ENCODE measurements at places on chromosomes 7 and 10.
A peak's percentile ranks its signal among the peaks of the same experiment; 100 is the strongest.

DNA sequence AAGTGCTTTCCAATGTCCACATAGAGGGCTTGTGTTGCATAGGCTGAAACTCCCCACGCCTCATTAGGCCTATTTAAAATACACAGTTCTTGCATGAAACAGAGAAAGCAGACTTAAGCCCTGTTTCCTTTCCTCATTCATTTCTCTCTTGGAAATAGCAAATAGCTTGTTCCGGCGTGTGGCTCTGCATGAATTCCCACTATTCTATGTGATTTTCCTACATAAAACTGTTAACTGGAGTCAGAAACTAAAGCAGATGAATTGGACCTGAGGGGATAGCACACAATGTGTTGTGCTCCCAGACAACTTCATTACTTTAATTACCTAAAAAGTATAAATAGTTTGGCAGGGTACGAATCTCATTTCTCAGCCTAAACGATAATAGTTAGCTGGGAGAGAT lies 981.5 kb downstream of the SORCS1 start:
- no peak for DNase-seq

- DNase-seq: no peak
Measured at GRCh38 chr10:89649051-89649450, 4.0 kb upstream of the PANK1 start.

GRCh38 chr10:12919574-12919973 lies 81.9 kb downstream of the CCDC3 start:
- DNase-seq: no peak

DNA sequence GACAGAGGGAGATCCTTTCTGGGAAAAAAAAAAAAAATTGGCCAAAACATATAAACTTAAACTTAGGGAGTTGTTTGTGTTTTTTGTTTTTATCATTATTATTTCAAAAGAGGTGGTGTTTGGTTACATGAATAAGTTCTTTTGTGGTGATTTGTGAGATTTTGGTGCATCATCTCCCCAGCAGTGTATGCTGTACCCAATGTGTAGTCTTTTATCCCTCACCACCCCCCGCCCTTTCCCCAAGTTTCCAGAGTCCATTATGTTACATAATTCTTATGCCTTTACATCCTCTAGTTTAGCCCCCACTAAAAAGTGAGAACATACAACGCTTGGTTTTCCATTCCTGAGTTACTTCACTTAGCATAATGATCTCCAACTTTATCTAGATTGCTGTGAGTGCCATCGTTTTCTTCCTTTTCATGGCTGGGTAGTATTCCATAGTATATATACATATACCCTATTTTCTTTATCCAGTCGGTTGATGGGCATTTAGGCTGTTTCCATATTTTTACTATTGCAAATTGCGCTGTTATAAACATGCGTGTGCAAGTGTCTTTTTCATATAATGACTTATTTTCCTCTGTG lies 148.1 kb upstream of the ZNF92 start:
- DNase-seq: no peak

- DNase-seq: no peak
Measured at GRCh38 chr10:63383141-63383540, 82.6 kb downstream of the JMJD1C start.

DNA sequence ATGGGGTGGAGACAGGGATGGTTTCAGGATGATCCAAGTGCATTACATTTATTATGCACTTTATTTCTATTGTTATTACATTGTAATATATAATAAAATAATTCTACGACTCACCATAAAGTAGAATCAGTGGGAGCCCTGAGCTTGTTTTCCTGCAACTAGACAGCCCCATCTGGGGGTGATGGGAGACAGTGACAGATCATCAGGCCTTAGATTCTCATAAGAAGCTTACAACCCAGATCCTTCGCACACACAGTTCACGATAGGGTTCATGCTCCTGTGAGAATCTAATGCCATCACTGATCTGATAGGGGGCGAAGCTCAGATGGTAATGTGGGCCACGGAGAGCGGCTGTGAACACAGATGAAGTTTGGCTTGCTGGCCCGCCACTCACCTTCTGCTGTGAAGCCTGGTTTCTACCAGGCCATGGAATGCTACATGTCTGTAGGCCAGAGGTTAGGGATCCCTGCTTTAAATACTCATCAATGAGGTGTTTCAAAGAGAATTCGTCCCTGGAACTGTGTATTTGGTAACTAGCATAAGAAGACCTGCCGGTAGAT lies 21.2 kb upstream of the PRKCQ start:
- no peak for DNase-seq

DNA sequence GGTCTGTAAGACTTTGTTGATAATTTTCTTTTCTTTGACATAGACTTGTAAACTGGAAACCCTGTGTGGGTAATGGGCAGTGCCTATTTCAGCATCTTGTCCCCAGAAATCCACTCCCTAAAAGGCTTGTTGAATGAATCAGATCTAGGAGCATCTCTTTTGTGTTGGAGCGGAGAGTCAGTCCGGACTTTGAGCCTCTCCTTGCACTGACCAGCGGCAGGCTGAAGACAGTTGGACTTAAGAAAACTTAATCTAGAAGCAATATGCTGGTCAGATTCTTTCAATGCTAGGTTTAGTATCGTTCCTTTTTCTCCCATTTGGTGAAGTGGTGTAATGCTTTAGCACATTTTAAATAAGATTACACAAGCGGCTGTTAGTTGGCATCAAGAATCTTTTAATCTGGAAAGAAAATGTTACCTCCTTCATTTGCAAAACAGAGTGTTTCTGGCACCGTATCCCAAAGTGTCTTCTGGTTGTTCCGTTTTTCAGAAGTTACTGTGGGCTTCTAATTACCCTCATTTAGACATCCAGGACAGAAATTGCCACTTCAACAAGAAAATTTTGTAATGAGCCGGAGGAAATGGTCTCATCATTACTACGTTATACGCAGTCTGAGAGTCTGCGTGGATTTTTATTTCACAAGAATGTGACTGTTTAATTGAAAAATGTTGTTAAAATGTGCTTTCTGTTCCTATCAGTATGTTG lies 74.7 kb downstream of the CUX1 start:
- no peak for DNase-seq

DNA sequence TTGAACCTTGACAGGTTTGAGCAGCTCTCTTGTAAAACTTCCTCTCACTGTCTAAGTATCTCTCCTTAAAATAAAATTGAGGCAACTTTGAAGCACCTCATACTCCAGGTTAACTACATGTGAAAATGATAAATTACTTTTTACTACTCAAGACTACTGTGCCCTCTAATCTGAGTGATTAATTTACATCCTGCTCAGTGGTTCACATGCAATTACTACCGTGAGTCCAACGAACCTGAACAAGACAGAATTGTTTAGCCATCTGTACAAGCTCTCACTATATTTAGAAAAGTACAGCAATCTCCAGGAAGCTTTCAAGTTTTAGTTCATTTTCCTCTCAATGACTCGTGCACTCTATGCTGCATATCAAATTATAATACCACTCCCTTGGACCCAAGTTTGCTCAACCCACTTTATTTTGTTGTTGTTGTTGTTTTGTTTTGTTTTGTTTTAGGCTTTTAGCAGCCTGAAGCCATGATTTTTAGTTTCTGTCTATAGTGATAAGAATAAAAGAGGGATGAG lies 21.2 kb downstream of the PDE1C start:
- DNase-seq: no peak

DNA sequence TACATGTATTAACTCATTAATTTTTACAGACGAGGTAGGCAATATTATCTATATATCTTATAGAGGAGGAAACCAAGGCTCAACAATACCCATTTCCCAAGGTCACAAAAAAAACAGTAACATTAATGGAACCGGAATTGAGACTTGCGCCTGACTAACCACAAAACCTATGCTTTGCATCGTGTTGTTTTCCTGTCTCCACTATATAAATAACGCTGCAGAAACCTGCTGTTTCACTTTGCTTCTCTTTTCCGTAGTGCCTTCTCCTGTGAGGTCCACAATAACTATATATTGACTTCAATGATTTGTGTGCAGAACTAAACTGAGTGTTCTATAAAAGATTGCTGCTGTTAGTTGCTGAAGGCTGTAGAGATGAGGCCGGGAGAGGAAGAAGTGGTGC lies 97.7 kb upstream of the RPA3 start:
- DNase-seq: no peak

GRCh38 chr7:68070992-68071391 lies 1074.4 kb downstream of the TYW1 start:
- no peak for DNase-seq

GRCh38 chr7:40587419-40587818 lies 452.6 kb downstream of the SUGCT start:
- no peak for DNase-seq

- DNase-seq: peak; percentile 6
Measured at GRCh38 chr10:67666416-67667034, 29.5 kb downstream of the CTNNA3 start.

- no peak for DNase-seq
Measured at GRCh38 chr10:93591065-93591808, 9.8 kb downstream of the RBP4 start.

- no peak for DNase-seq
Measured at GRCh38 chr7:102843850-102844249, 69.0 kb upstream of the LRRC17 start.

DNA sequence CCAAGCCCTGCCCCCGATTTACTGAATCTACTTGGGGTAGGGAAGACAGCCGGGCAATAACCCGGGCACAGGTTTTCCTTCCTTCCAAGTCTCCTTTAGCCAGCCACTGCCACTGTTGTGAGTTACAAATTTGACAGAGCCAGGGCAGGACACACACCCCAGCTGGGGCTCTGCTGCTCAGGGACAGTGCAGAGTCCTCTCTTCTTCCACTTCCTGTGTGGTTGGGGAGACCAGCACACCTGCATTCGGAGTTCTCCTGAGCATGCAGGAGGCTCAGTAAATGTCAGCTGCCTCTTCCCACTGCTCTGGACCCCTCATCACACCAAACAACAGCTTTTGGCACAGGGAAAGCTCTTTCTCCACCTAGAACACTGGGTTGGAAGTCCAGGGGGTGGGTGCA lies 21.3 kb downstream of the CHST15 start:
- DNase-seq: no peak

- no peak for DNase-seq
Measured at GRCh38 chr10:131032329-131033165, 279.0 kb downstream of the TCERG1L start.

DNA sequence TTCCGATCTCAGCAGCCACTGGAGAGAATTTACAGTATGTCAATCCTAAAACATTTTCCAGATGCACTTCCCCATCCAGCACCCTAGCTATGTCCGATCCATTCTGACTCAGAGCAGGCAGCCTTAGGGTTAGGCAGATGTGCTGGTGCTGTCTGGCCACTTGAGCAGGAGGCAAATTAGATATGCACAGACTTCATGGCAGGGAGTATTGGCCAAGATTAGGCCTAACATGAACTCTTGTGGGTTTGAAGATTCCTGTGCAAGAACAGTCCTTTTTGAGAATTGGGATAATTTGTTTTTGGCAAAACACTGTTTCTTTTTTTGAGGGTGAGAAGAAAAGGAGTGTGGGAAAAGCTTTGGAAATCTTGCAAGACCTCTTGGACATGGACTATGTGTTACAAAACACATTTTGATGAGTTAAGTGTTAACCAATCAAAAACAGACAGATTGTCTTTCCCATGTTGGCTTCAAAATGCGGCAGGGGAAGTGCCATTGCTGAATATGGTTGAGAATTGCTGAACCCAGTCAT lies 218.6 kb upstream of the INHBA start:
- DNase-seq: no peak

DNA sequence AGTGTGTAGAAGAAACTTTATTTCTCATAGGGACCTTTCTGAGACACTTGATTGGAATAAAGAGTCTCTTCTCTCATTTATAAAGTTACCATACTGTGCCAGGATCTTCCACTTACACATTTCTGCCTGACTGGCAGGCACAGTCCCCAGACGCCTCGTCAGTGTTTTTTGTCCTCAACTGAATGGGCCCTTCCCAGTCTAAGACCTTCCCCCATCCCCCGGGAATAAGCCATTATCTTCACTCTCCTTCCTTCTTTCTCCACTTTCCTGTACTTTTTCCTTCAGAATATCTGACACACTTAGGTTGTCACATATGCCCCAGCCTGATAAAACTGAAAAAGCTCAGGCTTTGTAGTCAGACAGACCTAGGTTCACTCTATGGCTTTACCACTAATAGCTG lies 35.3 kb upstream of the KCNIP2 start:
- DNase-seq: no peak

GRCh38 chr7:87944547-87944946 lies 10.5 kb downstream of the ADAM22 start:
- no peak for DNase-seq

DNA sequence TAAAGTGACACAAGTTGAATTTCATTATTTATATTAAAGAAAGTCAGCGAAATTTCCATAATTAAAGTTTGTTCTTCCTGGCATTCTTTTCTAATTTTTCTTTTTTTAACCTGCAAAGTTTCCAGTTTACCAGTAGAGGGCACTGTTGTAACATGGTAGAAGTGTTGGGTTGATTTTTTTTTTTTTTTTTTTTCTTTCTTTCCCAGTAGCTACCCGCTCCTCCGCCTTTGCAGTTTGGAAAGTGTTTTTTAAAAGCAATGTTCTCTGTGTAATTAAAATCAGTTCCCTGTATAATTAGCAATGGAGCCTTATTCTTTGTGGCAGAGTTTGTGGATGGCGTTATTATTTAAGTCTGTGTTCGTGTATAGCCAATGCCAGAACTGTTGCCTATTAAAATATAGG lies 53.7 kb downstream of the TAF3 start:
- DNase-seq: no peak

DNA sequence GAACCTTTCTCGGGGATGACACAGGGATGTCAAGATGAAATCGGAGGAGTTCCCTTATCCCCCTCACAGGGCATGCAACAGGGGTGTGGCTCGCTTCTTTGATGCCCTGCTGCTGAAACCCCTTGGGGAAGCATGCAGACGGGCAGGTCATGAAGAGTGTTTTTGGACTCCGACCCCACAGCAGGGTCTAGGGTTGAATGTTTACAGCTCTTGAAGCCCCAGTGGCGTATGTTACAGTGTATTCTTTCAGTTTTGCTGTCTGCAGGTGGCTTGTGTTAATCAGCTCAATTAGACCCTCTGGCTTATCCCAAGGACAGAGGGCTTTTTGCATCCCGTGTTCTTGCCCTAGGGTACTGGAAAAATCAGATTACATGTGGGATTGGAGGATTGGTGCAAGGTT lies 446.5 kb downstream of the LRMDA start:
- DNase-seq: no peak

- DNase-seq: no peak
Measured at GRCh38 chr10:129758207-129759021, 205.7 kb downstream of the EBF3 start.

DNA sequence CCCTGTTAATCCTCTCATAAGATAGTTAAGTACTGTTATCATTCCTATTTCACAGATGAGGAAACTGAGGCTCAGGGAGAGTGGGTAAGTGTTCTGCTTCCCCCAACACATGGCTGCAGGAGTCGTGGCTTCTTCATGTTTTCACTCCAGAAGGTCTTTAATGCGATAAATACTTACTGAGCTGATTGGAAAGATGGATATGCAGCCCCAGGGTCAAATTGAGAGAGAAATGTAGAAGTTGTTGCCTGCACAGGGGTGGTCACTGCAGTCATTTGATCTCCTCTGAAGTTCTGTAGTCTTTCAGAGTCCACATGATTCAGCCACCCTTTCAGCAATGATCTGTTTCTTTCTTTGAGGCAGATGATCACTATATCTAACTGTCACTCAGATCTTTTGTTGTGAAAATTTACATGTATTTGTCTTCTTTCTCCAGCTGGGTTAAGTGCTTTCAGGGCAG lies 29.3 kb downstream of the CRCP start:
- DNase-seq: no peak

GRCh38 chr7:159207393-159207792 lies 62.7 kb upstream of the VIPR2 start:
- no peak for DNase-seq

Data from right renal pelvis (tissue), 4 donors.